CD4-positive, alpha-beta T cell treated with Interleukin-17A for 1 hour (primary cell): ENCODE measurements at places on chromosomes 1 and 21.
A peak's percentile ranks its signal among the peaks of the same experiment; 100 is the strongest.

DNA sequence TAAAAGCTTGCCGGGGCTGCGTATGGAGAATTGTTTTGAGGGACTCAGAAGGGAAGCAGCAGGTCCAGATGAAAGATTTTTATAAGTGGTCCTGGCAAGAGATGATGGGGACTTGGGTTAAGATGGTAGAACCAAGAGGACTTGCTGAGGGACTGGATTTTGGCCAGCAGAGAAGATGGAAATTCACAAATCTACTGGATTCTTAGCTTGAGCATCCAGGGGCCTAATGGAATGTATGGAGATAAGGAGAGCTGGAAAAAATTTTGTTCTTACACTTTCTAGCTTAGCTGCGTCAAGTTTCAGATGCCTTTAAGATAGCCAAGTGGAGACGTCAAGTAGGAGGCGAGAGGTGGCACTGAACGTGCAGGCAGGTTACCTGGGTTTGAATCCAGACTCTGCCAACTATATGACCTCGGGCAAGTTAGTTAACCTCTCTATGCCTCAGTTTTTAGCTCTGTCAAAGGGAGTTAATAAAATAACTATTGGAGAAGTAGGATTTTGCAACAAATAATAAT, 3.4 kb upstream of the RBP7 start:
- DNase-seq, result no peak

DNA sequence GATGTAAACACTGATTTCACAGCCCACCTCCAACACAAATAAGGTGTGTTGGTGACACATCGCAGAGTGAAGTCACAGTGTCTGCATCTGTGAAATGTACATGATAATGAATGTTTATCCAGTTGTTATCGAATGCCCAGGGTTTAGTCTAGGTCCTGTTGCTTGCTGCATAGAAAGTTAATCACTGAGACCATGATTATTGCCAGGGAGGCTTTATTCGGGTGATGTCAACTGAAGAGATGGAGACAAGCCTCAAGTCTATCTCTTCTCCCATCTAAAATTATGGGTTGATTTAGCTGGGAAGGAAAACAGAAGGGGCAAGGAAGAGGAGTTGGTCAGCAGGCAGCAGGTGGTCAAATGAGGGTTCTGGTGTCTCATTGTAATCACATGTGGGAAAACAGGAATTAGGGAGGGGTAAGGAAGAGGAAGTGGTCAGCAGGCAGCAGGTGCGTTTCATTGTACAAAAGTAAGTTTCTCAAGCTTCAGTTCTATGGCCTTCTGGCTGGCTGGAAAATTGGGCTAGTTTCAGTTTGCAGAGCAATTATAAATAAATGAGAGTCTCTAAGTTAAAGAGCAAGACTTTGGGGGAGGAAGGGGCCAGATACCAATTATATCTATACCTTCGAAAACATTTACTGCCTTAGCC, 146.3 kb upstream of the DNAH14 start:
- no peak for DNase-seq

DNA sequence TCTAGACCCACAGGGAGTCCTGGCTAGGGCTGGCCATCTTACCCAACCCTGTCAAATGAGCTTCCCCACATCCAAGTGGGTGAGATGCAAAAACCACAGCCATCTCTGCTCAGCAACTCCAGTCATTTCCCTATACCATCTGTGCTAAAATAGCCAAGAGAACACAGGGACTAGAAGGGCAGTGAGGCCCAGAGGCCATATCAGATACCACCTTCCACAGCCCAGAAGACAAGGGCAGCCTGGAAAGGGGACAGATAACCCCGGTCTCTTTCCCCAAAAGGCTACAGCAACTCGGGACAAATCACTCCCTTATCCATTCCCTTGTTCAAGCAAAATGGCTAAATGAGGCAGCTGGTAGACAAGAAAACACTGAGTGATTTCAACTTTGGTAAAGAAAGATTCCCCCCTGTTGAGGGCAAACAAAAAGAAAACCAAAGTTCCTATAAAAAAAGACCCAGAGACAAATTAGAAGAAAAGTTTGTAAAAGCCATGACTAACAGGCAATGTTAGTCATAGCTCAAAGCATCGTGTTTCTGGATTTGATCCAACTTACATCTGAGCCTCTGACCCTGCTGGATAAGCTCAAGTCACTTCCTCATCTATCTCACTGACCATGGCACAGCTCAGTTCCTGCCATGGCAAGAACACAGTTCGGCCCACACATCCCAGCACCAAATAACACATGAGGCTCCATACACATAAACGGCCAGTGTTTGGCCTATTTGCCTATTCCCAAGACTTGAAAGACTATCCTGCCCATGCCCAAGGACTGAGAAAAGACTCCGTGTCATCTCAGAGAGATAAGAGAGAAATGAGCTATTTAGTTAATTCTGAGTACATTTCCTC, 3.1 kb downstream of the LAMB3 start:
- DNase-seq, result no peak

DNA sequence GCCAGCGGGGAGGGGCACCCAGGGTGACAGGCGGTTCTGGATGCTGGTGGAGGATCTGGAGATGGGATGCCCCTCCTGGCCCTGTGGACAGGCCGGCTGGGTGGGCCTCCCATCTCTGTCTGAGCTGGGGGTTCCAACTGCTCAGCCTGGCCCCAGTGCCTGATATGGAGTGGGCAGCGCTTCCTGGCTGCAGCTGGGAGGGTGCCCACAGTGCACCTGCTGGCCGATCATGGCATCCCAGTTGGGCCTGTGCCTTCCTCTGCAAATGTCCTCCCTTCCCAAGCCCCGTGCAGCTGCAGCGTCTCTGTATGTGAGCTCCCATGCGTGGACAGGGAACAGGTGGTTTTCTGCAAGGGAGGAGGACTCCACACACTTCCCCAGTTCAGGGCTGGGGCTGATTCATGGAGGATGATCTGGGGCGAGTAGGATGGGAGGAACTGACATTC, 2.1 kb downstream of the PFKL start:
- no peak for DNase-seq

- DNase-seq, result no peak
Measured at GRCh38 chr1:162206749-162207635, 137.5 kb downstream of the NOS1AP start.

GRCh38 chr21:42061195-42061985, 9.7 kb upstream of the UMODL1 start:
- peak; percentile 43 for DNase-seq

GRCh38 chr1:118304722-118305359, 119.8 kb upstream of the SPAG17 start:
- DNase-seq, result no peak

- peak; percentile 39 for DNase-seq
Measured at GRCh38 chr21:42784276-42784675, 95.1 kb downstream of the WDR4 start.

- no peak for DNase-seq
Measured at GRCh38 chr1:190747704-190748103, 270.0 kb upstream of the BRINP3 start.

GRCh38 chr1:217322834-217323233, 308.1 kb downstream of the GPATCH2 start:
- DNase-seq, result no peak

- no peak for DNase-seq
Measured at GRCh38 chr1:27047914-27048313, 35.3 kb upstream of the TENT5B start.

DNA sequence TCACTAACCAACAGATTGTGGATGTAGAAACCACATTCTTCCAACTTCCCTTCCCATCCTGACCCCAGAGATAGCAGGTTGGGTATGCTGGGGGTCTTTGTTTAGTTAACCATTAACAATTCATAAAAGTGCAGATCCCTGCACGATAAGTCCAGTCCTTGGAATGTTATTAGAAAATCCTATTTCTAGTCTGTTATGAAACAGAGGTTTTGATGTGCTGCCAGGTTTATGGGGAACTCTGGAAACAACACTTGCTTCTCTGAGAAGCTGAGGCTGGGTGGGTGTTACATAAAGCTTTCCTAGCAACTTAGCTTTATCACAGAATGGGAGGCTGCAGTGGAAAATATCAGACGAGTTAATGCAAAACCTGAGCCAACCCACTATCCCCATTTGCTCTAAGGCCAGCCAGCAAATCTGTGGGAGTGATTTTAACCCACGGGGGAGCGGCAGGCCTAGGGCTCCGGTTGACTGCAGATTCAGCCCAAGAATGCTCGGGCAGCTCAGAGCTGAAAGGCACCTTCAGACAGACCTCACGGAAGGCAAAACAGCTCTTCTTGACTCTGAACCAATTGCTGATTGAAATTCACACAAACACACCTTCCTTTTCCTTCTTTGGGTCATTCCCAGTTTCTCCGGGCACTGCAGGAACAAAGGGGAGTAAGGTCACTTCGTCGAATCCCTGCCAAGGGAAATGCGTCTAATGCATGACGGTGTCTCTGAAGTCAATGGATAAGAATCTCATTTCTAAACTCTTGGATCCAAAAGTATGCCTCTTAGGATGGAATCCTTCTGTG, 111.7 kb upstream of the IRF2BP2 start:
- no peak for DNase-seq

DNA sequence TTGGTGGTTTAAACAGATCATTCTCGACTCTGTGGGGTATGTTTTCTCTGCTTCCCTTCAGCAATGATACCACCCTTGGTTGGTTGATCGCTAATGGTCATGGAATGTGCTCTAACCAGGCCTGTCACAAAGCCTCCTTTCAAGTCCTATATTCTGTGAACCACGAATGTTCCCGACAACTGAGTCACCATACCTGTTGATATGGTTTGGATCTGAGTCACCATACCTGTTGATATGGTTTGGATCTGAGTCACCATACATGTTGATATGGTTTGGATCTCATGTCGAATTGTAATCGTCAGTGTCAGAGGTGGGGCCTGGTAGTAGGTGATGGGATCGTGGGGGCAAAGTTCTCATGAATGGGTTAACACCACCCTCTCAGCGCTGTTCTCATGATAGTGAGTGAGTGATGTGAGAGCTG, 10.2 kb upstream of the CAMK2N1 start:
- DNase-seq, result no peak

- DNase-seq, result no peak
Measured at GRCh38 chr1:230250666-230251065, 175.5 kb downstream of the PGBD5 start.

GRCh38 chr1:94961988-94962387, 35.1 kb upstream of the CNN3 start:
- DNase-seq, result no peak

GRCh38 chr1:243396876-243397275, 141.0 kb downstream of the SDCCAG8 start:
- DNase-seq, result no peak

DNA sequence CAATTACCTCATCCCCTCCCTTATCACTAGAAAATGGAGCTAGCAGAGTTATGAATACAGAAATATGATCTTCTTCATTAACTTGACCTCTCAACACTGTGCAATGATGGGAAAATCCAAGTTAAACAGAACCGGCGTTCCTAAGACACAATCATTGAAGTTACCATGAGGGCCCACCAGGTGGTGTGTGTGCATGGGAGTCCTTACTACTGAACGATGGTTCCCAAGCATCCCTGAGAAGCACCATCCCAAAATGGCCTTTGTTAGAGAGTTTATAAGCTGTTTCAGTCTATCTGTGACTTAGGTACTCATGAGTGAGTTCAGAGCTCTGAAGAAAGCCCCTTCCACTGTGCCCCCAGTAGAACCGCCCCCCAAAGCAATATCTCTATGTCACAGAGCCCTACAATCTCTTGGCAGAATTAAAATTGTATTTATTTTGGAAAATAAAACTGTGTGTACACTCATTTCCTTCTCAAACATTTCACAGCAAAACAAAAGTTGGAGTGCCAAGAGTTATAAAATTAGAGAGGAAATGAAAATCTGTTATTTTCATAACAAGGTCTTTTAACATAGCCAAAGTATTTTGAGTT, 56.8 kb downstream of the PLD5 start:
- peak; percentile 6 for DNase-seq

GRCh38 chr1:63873751-63874150, 99.9 kb downstream of the ROR1 start:
- no peak for DNase-seq

DNA sequence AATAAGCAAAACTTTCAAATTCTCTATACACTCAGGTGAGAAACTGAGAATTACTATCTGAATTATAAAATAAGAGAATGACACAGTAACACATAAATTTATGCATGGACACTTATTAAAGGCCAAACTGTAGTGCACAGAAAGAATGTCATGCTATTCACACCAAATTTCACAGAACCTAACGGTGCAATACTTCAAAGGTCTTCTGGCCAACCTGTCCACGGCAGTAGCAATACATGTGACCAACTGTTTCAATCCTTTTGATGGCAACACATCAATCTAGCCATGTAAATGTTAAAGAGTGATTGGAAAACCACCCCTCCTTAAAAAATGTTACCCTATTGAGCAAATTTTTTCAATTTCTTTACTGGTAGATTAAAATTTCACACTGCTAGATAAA, 10.4 kb downstream of the GATAD2B start:
- no peak for DNase-seq

DNA sequence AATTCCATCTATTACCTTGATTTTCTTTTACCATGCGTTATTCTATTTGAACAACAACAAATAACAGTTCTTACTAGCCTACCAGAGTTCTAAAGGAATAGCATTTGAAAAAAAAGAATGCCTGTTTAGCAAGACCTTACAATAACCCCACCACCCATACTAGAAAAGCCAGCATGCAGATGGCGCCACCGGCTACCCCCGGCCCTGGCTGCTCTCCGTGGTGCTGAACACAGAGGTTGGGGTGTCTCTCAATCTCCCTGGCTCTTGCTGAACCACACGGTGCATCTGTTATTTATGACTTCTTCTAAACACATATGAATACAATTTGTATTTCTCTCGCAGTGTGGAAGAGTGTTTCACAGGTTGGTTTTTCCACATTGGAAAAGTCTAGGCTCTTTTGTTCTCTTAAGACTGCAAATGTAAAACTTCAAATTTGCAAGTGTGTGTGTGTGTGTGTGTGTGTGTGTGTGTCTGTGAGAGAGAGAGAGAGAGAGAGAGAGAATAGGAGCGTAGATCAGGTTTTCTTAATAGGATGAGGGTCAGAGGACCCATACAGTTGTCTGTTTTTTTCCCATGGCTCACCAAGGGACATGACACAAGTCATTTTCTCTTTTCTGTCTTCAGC, 13.6 kb downstream of the GRIK3 start:
- no peak for DNase-seq

DNA sequence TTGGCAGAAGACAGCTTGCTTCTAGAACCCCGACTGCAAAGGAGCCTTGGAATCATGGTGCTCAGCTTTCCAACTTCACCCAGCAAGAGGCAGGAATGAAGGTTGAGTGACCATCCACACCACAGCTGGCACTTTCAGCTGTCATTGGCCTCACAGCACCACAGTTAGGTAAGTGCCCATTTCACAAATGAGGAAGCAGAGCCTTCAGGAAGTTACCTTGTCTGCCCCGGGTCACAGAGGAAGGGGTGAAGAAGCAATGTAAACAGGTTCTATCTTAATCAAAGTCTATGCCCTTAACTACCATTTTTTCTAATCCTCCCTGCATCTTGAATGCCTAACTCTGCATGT, 156.0 kb downstream of the GLUL start:
- no peak for DNase-seq

GRCh38 chr1:56563568-56563967, 15.8 kb downstream of the PLPP3 start:
- DNase-seq, result no peak

DNA sequence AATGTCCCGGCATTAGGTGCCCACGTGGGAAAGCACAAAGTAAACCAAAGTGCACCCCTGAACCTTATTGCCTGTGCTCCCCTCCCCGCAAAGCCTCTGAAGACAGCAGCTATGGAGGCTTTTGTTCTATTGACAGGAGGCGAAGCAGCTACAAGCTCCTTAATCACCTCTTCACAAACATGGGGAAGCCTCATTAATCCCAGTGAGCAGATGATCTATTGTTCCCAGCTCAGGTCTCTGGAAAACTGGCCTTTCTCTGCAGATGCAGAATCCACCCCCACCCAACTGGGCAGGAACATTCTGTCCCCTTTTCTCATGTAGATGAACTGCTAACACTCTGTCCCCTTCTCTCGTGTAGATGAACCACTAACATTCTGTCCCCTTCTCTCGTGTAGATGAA, 190.5 kb upstream of the CSF3R start:
- no peak for DNase-seq
